ENCODE measurements at places on chromosomes 12 and 14.

DNA sequence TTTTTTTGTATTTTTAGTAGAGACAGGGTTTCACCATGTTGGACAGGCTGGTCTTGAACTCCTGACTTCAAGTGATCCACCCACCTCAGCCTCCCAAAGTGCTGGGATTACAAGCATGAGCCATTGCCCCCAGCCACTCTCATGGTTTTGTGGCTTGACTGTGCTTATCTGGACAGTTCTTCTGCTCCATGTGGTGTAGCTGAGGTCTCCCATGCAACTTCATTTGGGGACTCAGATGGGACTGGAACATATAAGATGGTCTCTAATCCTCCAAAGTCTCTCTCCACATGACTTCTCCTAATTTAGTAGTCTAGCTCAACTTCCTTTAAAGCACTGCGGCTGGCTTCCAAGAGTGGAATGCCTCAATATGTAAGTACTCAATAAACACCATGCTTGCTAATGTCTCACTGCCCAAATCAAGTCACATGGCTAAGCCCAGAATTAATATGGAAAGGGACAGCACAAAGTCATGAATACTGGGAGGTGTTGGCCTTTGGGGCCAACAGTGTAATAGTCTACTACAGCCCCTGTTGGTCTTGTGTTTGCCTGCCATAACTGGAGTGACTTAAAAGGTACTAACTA lies 7.4 kb downstream of the INHBC start:
- DNase-seq = no peak

DNA sequence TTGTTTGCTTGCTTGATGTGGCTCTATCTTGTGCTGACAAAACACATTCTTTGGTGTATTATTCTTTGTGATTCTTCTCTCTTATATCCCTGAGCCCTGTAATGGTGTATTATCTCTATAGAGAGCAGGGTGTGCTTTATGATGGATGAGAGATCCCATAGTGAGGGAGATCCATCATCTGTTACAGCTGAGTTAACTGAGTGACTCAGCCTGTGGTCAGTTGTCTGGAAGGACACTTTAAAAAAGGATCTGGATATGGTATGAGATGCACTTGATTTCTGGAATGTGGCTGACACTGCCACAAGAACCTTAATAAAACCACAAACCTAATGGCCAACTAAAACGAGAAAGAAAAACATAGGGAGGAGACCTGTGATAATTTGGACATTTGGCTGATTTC lies 461.4 kb upstream of the SYT1 start:
- no peak for DNase-seq

- DNase-seq = peak; percentile 25
These were observed 1139.4 kb downstream of the TMEM121 start for GRCh38 chr14:106665814-106666213.

- DNase-seq = no peak
These were observed 25.1 kb upstream of the WNK1 start for GRCh38 chr12:727321-727720.

GRCh38 chr12:1946296-1946695 lies 27.8 kb upstream of the CACNA2D4 start:
- DNase-seq = no peak

GRCh38 chr12:57250956-57251355 lies at the start of gene STAC3:
STAC3 (minus strand) TSS chr12:57251187; CDS start chr12:57249636, 1,551 bp downstream.
- no peak for DNase-seq

DNA sequence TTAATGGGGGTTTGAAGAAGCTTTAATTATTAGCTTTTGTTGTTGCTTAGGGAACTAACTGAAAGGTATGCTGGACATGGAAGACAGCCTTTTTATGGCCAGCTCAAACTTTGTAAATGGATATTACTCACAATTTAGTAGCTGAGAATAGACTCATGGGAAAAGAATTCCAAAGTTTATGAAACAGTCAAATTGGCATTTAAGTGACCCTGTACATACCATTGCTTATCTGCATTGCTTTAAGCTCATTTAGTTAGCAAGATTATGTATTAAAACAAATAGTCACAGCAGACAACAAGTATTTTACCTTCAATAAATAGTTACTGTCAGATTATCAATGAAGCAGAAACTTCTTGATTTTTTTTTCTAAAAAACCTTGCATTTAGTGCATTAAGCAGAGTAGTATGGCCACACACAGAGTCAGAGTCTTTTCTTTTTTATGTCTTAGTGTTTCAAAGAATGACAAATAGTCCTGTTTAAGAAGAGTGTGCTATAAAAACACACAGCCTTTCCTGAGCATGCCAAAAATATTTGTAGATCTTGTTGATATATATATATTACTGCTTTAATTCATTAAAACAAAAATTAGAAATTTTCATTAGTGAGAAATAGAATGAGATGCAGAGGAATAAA lies 102.2 kb downstream of the TTC6 start:
- DNase-seq = no peak

GRCh38 chr12:120091371-120092090 lies 25.0 kb downstream of the RAB35 start:
- no peak for DNase-seq

DNA sequence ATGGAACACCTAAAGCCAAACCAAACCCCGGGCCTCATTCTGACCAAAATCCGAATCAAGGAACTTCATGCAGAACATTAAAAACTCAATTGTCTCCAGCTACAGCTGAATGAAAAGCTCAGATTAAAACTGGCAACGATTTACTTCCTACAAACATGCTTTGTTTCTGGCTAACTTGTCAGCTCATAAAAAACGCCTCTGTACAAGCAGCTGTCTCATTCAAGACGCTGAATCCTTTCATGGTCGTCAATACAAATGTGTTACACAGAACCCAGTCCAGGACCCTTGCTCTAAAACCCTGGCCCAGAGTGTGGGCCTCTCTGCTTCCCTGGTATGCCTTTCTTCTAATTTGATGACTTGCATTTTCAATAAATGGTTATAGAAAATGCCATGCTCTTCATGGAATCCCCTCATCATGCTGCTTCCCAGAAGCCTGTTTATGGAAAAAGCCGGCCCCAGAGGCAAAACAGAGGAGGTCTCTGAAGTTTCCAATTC lies 183.1 kb downstream of the PHLDA1 start:
- no peak for DNase-seq

DNA sequence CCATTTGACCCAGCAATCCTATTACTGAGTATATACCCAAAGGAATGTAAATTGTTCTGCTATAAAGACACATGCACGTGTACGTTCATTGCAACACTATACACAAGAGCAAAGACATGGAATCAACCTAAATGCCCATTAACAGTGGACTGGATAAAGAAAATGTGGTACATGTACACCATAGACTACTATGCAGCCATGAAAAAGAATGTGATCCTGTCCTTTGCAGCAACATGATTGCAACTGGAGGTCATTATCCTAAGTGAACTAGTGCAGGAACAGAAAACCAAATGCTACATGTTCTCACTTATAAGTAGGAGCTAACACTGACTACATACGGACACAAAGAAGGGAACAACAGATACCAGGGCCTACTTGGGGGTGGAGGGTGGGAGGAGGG lies 45.7 kb upstream of the VRK1 start:
- no peak for DNase-seq

- DNase-seq = peak; percentile 24
These were observed 3.0 kb upstream of the PLXNC1 start for GRCh38 chr12:94145191-94145983.

All from activated CD4-positive, alpha-beta T cell treated with anti-CD3 and anti-CD28 coated beads, Interleukin-2, Interleukin-6, amounts not matched to agents 100 ng/mL and 50 ng/mL, durations not matched to agents 16 hours and 8 hours (primary cell).